Breast epithelium (tissue), 4 donors: ENCODE measurements at places on chromosomes 2 and 18. TPM values are rescaled to one million over a fixed set of nuclear protein-coding genes. Genes with fewer than 3 reads are reported as not detected.
A peak's percentile ranks its signal among the peaks of the same experiment; 100 is the strongest.

DNA sequence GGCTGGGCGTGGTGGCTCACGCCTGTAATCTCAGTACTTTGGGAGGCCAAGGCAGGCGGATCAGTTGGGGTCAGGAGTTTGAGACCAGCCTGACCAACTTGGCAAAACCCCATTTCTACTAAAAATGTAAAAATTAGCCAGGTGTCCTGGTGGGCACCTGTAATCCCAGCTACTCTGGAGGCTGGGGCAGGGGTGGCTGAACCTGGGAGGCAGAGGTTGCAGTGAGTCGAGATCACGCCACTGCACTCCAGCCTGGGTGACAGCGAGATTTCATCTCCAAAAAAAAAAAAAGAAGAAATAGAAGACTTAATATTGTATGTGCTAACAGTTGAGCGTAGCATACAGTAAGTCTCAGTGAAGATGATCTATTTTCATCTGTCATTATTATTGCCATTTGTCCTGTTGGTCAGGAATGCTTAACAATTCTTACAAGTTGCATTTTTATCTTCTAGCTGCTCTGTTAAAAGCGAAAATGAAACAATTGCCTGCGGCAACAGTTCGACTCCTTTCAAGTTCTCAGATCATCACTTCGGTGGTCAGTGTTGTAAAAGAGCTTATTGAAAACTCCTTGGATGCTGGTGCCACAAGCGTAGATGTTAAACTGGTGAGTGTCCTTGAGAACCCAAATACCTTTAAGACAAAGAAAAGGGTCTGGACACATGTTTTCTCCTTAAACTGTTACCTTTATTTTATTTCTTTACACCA is 7.2 kb downstream of the PMS1 start:
- H3K4me1 ChIP-seq, result no peaks in the 10 kb centered on the region
- H3K27me3 ChIP-seq, result no peaks in the 10 kb centered on the region
- H3K27ac ChIP-seq, result no peak overlapping the region
- DNase-seq, result no peak

GRCh38 chr2:24233321-24233720 is 58.5 kb downstream of the FAM228A start:
- no peaks in the 10 kb centered on the region for H3K4me1 ChIP-seq
- H3K4me3 ChIP-seq, result no peak overlapping the region
- no peak overlapping the region for H3K27ac ChIP-seq
- H3K27me3 ChIP-seq, result no peaks in the 10 kb centered on the region
- H3K36me3 ChIP-seq, result no peaks in the 10 kb centered on the region

DNA sequence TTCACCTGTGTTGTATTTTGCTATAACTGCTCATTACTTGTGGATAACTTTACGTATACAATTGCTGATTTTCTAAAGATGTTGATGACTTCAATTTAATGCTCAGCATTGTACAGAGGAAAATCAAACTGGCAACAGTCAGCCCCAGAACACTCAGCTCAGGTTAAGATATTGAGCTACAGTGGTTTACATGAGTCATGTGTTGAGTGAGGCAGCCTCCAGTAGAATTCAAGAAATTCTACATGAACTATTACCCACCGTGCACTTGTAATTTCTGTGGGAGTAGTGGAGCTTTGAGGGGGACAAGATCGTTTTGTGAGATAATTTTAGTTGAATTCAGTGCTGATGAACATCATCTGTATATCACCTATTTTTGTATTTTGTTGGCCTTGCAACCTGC is 292.3 kb downstream of the ALPK2 start:
- no peak overlapping the region for H3K4me3 ChIP-seq
- no peak overlapping the region for H3K27ac ChIP-seq
- no peaks in the 10 kb centered on the region for H3K4me1 ChIP-seq
- no peaks in the 10 kb centered on the region for H3K36me3 ChIP-seq
- no peaks in the 10 kb centered on the region for H3K27me3 ChIP-seq
- no peak for DNase-seq

GRCh38 chr2:174038462-174038861 is 73.3 kb upstream of the SP3 start:
- no peaks in the 10 kb centered on the region for H3K36me3 ChIP-seq
- no peaks in the 10 kb centered on the region for H3K27me3 ChIP-seq
- H3K27ac ChIP-seq, result no peak overlapping the region
- H3K4me1 ChIP-seq, result no peaks in the 10 kb centered on the region
- DNase-seq, result no peak

The DPYSL5 gene
- total RNA-seq, result not detected

DNA sequence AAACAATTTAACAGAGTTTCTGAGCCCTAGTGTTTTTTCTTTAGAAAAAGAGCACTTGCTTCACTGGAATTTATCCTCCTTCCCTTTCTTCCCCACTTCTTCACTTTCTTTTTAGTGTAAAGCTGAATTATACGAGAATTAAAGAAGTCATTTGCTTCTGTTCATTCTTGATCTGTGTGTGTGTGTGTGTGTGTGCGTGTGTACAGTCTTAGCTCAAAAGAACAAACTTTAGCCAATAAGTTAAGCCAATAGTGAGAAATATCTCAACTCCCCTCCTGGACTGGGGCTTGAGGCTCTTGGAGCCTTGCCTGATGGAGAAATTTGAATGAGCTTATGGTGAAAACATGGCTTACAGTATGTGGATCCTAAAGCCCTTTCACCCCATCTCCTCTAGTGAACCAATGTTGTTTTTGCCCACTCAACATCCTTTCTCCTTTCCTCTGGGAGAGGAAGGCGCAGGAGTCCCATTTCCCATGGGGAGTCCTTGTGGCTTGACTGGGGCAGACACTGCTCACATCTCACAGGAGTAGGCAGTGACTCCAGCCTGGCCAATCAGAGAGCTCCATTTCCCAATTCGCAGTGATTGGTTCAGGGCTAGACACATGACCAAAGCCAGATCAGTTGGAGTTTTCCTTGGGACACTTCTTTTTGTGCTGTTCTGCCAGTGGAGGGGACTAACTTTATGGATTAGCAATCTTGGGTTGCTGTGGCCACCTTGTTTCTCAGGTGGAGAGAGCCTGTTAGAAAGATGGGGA is 16.3 kb upstream of the MYO3B start:
- H3K4me1 ChIP-seq, result no peaks in the 10 kb centered on the region
- H3K36me3 ChIP-seq, result no peaks in the 10 kb centered on the region
- no peaks in the 10 kb centered on the region for H3K27me3 ChIP-seq
- no peak for DNase-seq

DNA sequence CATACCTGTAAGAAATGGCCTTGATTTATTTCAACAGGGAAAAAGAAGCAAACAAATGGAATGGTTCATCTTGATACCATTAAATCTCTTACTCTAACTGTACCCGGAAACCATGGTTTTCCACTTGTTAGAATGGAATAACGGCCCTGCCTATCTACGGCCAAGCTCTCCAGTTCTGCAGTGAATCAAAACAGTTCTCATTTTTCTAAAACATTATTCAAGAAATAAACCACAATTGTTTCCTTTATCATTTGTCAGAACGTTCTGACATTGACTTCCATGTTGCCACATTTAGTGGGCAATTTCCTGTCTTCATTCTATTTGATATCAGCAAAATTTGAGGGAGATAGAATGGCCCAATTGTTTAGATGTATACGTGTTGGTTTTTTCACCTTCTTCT is 118.8 kb upstream of the CDH19 start:
- H3K36me3 ChIP-seq, result no peaks in the 10 kb centered on the region
- H3K27ac ChIP-seq, result no peak overlapping the region
- DNase-seq, result no peak

The UGT1A6 gene
- total RNA-seq, result not detected

DNA sequence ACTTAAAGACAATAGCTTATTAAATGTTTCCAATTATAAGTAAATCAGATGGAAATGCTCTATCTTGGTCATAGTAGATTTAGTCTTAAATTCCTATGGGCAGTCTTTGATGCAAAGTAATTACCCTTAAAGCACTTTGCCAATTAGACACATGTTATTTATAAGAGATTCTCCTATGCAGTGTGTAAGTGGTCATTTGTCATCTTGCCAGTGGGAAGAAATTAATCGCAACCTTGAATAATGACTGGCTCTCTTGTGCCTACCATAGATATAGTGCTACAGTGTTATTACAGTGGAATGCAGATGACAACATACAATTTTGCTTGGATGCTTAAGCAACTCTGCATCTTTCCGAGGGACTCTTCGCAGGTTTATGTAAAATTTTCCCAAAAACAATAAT is 311.0 kb upstream of the THUMPD2 start:
- H3K4me3 ChIP-seq, result no peak overlapping the region
- H3K27ac ChIP-seq, result no peak overlapping the region
- no peaks in the 10 kb centered on the region for H3K36me3 ChIP-seq
- no peaks in the 10 kb centered on the region for H3K4me1 ChIP-seq
- no peak for DNase-seq
- no peaks in the 10 kb centered on the region for H3K27me3 ChIP-seq

DNA sequence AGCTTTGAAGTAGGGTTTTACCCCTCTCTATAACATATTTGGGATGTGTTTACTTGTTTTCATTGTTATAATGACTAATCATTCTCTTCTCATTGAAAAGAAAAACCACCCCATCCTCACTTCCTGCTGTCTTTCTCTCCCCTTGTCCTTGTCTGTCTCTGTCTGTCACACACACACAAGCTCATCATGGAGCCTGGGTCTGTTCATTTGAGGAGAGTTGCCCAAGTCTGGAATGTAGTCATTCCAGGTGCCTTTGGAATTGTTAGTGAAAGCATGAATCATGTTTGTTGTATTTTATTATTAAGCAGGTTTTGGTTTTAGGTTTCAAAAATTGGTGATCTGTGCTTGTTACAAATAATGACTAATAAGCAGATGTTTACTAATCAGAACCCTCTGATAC is 133.5 kb upstream of the IL1R2 start:
- H3K4me1 ChIP-seq, result no peaks in the 10 kb centered on the region
- H3K27ac ChIP-seq, result no peak overlapping the region
- DNase-seq, result no peak
- H3K4me3 ChIP-seq, result no peak overlapping the region
- no peaks in the 10 kb centered on the region for H3K36me3 ChIP-seq
- no peaks in the 10 kb centered on the region for H3K27me3 ChIP-seq

The EDAR gene
- 0.29 TPM for total RNA-seq

DNA sequence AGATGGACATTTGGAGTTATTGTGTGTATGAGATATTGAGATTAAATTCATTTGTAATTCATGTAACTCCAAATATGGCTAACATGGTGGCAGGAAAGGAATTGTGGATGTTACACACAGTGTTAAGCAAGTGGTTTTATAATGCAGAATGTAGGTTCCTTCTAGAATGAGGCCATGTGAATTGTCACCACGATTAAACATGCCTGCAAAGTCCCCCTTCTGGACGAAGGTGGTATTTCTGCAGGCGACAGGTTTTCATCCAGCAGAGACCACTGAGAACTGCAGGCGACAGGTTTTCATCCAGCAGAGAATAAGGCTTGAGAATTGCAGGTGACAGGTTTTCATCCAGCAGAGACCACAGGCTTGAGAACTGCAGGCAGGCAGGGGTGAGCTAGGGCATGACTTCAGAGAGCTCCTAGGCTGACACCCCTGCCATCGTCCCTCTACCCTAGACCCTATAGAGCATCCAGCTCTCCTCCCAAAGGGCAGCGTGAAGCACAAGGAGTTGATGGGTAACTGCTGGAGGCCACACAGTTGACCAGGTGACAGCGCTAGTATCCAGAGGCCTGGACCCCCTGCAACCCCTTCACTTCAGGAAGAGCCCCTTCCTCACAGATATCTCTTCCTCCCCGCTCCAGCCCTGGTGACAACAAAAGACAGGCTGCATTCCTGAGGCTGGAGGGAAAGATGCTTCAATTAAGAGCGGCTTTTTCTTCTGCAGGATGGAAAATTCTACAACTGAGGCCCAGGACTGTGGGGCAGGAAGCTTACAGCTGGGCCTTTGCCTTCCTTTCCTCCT is 175.8 kb downstream of the LOXHD1 start:
- H3K27ac ChIP-seq, result no peak overlapping the region
- H3K27me3 ChIP-seq, result no peaks in the 10 kb centered on the region
- H3K4me3 ChIP-seq, result no peak overlapping the region
- no peaks in the 10 kb centered on the region for H3K4me1 ChIP-seq
- no peaks in the 10 kb centered on the region for H3K36me3 ChIP-seq

- peak overlapping the region; percentile 20 for H3K27ac ChIP-seq
- H3K4me1 ChIP-seq, result no peaks in the 10 kb centered on the region
- no peak overlapping the region for H3K4me3 ChIP-seq
- no peak for DNase-seq
These were observed 72.0 kb downstream of the KCNE4 start for GRCh38 chr2:223123855-223124610.

The UGT1A10 gene
- total RNA-seq, result not detected

DNA sequence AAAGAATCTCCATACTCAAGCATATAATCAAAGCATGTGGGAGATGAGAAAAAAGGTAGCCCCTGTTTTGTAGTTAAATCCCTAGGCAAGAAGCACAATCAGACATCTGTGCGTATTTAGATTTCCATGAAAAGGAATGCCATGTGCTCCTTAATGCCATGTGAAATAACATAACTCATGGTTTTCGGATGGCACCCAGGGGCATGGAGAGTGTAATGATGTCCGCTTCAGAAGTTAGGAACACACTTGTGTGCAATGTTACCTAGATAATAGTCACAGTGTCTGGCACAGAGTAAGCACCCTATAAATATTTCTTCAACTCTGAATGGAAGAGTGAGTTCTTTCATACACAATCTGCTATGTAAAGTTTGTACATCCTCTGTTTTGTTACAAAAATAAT is 197.0 kb downstream of the NCKAP5 start:
- no peak overlapping the region for H3K4me3 ChIP-seq
- H3K27me3 ChIP-seq, result no peaks in the 10 kb centered on the region
- H3K36me3 ChIP-seq, result no peaks in the 10 kb centered on the region
- no peaks in the 10 kb centered on the region for H3K4me1 ChIP-seq

The PAIP2B gene
- total RNA-seq, result 9.0 TPM

DNA sequence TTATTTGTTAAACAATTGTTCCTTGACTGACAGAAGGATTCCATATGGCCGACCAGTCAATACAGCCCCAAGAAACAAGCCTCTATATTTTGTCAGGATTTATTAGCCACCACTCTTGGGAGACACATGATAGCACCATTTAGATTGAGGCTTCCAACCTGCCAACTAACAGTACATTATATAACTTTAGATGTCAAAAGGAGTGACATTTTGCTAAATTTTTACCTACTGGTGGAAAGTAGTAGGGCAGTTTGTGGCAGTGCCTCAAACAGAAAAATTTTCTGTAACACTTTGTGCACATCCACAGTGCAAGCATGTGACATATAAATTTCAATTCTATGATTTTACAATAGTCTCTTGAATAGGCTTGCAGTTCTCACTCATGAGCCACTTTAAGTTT is 464.0 kb downstream of the TRIB2 start:
- DNase-seq, result no peak
- H3K4me3 ChIP-seq, result no peak overlapping the region

The DNER gene
- 1.3 TPM for total RNA-seq
